ENCODE measurements at places on chromosomes 7 and 10.

DNA sequence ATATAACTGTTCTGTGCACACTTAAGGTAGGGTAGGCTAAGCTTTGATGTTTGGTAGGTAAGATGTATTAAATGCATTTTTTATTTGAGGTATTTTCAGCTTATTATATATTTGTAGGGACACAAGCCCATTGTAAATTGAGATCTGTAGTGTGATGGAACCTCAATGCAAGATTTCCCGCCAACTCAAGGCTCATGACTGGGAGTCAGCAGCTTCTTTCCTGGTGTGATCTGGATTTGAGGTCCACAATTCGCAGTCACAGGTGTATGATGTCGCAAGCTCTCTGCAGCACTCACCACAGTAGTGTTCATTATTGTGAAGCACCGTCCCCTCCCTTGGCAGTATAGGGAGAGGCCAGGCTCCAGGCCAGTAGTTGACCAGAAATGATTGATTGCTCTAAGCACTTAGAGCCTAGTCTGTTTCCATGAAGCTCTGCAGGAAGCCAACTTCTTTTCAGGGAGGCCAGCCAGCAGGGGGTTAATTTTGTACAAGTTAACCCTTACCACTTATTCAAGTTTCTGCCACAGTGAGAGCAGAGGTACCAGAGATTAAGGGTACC, 54.9 kb downstream of the SEM1 start:
- DNase-seq = no peak

GRCh38 chr10:74382663-74383062, 231.6 kb downstream of the ADK start:
- DNase-seq = no peak

DNA sequence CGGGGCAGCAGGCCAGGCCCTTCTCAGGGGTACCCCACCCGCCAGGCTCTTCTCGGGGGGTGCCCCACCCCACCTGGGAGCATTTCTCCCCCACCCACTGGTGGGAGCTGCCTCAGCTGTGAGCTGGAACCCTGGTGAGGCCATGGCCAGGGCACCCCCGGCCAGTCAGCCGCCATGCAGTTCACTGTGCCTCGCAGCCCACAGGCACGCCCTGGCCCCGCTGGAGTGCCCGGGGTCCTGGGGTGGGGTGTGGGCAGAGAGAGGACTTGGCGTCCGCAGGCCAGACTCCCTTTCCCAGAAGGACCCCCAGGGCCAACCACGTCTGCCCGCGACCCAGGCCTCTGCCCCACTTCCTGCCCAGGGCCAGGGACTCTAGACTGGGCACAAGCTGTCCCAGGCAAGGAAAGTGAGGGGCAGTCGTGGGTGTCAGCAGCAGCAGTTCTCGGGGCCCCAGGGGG, 13.1 kb downstream of the DPYSL4 start:
- DNase-seq = no peak

DNA sequence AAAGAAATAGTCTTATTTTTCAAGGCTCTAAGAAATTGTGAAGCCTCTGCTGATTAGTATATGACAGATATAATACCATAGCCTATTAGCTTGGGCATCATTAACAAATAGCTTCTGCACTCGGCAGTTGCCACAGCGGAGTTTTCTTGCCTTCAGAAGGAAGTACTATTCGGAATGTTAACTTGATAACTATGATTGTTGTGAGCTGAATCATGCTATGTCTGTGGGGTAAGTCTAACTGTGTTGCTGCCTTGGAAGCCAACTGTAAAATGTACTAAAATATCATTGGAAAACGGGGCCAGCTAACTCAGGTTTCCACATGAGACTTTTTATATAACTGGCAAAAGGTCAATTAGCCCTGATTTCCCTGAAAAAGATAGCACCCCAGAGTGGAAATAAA, 93.2 kb downstream of the TWIST1 start:
- DNase-seq = peak; percentile 67

DNA sequence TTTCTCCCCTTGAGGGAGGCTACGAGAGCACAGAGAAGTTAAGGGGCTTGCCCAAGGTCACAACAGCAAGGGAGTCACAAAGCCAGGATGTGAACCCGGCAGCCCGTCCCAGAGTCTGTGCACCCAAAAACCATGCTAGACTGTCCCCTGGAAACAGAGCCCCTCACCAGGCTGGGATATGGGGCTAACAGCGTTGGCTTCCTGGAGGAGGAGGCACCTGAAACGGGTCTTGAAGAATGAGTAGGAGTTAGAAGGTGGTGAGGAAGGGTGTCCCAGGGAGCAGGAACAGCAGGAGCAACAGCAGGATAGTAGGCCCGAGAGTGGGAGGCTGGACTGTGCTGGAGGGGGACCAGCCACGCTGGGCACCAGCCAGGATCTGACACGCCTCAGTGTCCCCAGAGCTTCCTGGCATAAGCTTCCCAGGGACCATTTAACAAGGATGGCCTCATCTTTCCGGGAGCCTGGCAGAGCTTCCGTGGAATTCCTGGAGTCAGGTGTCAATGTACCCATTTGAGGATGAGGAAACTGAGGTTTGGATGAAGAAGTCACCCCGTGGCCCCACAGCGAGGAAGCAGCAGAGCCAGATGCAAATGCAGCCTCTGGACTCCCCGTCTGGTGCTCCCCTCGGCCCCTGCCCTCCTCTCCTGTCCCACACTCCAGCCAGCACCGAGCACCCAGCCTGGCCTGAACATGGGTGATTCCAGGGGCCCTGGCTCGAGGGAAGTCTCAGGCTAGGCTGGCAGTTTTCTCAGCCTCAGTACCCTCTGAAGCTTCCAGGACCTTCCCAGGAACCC, 3.3 kb upstream of the GRIFIN start:
- DNase-seq = no peak

- DNase-seq = peak; percentile 74
Measured at GRCh38 chr10:71985542-71986250, 21.5 kb downstream of the CHST3 start.

DNA sequence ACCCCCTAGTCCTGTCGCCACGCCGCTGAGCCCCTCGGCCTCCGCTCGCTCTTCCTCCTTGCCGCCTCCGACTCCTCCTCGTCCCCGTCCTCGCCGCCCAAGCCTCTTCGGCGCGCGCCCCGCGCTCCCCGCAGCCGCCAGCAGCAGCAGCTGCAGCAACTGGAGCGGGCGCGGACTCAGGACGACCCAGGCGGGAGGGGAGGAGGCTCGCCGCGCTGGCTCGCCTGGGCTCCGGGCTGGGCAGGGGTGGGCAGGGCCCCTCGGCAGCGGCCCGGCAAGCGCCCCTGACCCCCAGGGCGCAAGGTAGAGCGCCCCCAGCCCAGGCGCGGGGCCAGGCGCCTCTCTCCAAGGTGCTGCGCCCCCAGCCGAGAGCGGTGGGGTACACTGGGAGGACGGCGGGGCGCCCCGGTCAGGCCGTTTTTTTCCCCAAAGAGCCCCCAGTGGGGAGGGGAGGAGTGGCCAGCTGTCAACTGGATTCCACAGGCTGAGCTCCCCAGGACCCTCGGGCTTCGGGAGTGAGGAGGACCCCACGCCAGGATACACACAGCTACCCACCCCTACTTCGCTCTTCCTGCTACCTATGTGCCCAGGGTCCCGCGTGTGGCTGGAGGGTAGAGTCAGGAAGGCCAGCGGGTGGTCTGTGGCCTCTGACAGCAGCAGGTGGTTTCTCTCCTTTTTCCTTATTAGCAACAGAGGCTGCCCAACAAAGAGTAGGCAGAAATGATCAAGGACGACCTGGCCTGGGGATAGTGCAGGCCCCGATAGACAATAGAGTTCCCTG, 903 bp upstream of the KCNMA1 start:
- peak; percentile 74 for DNase-seq

DNA sequence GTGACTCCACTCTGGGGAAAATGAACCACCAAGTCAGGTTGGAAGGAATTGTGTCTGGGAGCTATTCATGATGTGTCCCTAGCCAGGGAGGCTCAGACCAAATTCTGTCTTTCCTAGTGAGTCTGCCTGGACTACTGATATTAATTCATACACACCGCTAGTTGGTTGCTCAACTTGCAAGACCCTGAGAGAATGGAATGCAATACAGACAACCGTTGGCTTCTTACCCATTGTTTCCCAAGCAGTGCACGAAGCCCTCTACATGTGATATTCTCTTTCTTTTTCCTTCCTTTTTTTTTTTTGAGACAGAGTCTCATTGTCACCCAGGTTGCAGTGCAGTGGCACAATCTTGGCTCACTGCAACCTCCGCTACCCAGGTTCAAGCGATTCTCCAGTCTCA, 19.4 kb upstream of the SRGN start:
- DNase-seq = no peak

GRCh38 chr7:156160811-156161210, 348.5 kb upstream of the SHH start:
- DNase-seq = no peak

- DNase-seq = no peak
Measured at GRCh38 chr7:132123773-132124172, 452.5 kb downstream of the PLXNA4 start.

DNA sequence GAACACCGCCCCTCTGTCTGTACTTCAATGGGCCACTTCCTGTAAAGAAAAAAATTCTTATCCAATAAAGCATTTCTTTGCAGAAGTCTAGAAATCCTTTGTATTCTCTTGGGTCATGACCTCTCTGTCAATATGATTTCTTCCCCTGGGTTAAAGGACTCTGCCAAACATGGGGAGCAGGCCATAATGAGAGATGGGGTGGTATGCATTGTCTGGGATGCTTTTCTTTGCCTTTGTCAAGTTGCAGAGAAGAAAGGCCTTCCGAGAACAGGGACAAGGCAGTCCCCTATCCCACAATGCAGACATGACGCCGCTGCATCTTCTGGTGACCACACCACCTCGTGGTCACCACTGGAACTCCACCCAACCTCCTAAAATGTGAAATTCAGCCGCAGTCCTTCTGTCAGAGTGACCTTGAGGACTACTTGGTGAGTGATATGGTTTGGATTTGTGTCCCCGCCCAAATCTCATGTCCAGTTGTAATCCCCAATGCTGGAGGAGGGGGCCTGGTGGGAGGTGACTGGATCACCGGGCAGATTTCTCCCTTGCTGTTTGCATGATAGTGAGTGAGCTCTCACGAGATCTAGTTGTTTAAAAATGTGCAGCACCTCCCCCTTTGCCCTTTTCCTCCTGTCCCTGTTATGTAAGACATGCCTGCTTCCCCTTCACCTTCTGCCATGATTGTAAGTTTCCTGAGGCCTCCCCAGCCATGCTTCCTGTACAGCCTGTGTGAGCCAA, 15.2 kb upstream of the FRMPD2 start:
- DNase-seq = peak; percentile 75

DNA sequence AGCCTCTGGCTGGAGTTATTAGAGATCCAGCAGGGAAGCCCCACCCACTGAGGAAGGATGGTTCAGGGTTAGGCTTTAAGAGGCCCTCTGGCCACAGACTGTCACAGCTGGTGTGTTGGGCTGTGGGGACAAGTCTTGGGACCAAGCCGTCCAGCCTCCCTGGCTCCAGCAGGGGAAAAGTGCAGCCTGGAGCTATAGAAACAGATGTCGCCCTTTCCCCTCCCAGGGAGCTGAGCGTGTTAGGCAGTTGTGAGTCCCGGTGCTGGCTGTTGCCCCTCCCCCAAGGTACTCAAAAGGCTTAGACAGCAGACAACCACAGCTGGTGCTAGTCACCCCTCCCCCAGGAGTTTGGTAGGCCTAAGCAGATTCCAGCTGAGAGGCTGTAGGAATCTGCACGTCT, 143.4 kb downstream of the TMEM168 start:
- DNase-seq = no peak

DNA sequence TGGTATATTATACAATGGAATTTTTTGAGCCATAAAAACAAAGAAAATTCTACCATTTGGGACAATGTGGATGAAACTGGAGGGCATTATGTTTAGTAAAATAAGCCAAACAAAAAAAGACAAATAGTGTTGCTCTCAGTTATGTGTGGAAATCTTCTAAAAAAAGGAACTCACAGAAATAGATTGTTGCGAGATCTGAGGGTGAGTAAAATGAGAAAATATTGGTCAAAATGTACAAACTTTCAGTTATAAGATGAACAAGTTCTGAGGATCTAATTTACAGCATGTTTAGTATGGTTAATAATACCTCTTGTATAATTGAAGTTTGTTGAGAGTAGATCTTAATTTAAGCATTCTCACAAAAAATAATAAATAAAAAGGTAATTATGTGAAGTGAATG, 291.2 kb downstream of the KIF20B start:
- DNase-seq = no peak

GRCh38 chr7:106287786-106288185, 3.0 kb upstream of the NAMPT start:
- DNase-seq = no peak

DNA sequence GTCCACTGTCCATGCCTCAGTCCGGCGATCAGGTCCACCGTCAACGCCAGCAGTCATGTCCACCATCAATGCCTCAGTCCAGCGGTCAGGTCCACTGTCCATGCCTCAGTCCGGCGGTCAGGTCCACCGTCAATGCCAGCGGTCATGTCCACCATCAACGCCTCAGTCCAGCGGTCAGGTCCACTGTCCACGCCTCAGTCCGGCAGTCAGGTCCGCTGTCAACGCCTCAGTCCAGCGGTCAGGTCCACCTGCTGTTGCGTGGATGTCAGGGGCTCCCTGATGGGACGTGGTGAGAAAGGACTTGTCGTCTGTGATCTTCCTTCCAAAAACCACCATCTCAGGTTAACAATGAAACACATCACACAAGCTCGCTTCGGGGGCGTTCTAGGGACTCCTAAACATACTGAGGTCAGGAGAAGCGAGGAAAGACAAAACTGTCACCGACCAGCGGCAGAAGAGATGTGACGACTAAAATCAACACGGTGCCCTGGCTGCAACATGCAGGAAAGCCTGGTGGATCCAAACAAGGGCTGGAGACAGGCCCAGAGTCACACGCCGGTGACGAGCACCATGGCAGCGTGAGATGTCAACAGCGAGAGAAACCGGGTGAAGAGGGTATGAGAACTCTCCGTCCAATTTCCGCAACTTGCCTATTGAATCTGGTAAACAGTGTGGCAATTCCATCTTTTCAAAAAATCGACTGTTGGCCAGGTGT, 264.2 kb downstream of the MAD1L1 start:
- DNase-seq = no peak

DNA sequence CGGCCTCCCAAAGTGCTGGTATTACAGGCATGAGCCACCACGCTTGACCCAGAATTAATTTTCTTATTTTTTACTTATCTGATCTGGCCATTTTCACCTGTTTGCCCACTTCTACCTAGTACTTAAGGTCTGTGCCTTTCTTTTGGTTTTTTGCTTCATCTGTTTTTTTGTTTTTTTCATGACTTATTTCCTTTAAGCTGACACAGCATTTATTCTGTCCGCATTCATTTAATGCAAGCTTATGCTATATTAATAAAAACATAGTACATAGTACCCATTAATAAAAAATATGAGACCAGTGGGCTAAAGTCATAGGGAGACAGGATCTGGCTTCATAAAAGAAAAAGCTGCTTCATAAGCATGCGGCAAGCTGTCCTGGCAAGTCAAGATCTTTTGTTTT, 205.4 kb downstream of the ZEB1 start:
- DNase-seq = no peak

DNA sequence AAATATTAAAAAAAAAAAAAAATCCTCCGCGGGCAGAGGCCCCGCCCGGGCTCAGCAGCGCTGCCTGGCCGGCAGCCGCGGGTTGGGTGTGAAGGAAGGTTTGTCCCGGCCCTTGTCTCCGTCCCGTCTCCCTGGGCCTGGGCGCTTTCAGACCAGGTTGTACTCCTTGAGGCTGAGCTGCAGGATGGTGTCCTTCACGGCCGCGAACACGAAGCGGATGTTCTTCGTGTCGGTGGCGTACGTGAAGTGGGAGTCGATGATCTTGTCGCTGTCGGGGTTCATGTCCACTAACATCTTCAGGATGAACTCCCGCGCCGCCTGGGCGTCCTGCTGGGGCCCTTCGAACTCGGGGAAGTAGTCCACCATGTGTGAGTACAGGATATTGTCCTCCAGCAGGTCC, 123.7 kb upstream of the KCTD7 start:
- DNase-seq = peak; percentile 4

Measured in GM03348 (cell line).